HT1080 (cell line): ENCODE measurements at places on chromosomes 7 and 10.

DNA sequence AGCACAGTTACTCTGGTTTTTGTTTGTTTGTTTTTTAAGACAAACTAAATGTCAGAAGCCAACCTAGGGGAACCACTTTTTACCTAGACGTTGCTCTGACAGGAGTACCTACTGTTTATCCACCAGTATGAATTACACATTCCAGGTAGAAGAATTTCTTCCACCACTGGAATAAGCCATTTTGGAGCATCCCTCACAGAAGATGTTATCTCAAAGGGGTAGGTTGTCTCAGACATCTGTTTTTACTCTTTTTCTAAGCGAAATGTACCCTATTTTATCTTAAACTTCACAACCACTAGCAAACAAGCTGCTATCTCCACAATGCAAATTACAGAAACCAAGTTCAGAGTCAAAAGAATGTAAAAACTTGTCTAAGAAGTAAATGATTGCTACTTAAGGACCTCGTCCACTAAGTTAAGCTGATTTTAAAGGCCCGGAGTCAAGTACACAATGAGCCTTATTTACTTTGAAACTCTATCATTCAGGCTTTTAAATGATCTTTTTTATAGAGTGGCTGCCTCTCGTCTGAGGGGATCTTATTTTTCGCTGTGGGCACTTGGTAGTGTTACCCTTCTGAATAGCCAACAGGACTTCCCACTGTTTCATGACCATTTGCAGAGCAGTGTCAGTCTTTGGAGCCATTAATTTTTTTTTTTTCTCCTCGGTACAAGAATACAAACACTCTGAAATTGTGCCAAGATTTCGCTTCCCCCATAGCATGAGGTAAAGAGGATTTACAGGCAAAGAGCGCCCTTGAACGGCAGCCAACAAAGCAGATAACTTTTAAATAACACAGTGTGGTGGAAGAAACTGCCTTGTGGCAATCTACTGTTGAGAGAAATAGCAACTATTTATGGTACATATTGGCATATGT, 15.7 kb upstream of the ARMC3 start:
- no peak for DNase-seq

GRCh38 chr10:121774404-121774803, 153.4 kb downstream of the ATE1 start:
- no peak for DNase-seq

GRCh38 chr7:16936626-16937422, 55.0 kb upstream of the AGR3 start:
- DNase-seq = no peak

DNA sequence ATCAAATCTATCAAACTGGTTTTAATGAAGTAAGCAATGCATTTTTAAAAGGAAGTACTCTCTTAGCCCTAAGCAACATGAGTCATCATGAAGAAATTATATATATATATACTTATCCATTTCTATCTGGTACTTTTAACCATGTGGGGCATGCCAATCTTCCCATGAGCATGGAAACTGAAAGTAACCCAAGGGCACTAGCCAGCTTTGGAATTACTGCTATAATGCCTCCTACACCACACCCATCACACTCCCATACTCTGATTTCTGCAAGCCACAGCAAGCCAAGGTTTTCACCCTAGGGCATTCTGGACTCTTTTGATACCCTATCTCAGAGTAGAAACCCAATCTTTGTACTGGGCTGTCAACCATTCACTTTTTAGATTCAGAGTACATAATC, 204.6 kb downstream of the IMMP2L start:
- DNase-seq = peak; percentile 37

DNA sequence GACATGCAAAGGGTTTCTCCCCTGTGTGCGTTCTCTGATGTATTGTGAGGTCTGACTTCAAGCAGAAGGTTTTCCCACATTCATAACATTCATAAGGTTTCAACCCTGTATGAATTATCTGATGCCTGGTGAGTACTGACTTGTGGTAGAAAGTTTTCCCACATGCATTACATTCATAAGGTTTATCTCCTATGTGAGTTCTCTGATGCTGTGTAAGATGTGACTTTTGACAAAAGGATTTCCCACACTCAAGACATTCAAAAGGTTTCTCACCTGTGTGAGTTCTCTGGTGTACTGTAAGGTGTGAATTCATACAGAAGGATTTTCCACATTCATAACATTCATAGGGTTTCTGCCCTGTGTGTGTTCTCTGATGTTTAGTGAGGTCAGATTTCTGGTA, 45.1 kb downstream of the ZNF33B start:
- DNase-seq = no peak

GRCh38 chr10:5876181-5876768, 13.4 kb downstream of the ANKRD16 start:
- DNase-seq = no peak
